Mesothelial cell of epicardium (in vitro differentiated cells): ENCODE measurements at places on chromosomes 4 and X. TPM values are rescaled to one million over a fixed set of nuclear protein-coding genes. Genes with fewer than 3 reads are reported as not detected.

GRCh38 chr4:72357908-72358307 lies 211.1 kb downstream of the ADAMTS3 start:
- no peak overlapping the region for H3K27ac ChIP-seq
- no peak overlapping the region for H3K4me3 ChIP-seq
- no peaks in the 10 kb centered on the region for H3K27me3 ChIP-seq
- H3K4me1 ChIP-seq, result peaks cover 3% of the 10 kb centered on the region
- no peaks in the 10 kb centered on the region for H3K36me3 ChIP-seq

The TEC gene
- total RNA-seq, result 2.3 to 3.5 TPM (median 3.3 TPM) in 3 replicates

DNA sequence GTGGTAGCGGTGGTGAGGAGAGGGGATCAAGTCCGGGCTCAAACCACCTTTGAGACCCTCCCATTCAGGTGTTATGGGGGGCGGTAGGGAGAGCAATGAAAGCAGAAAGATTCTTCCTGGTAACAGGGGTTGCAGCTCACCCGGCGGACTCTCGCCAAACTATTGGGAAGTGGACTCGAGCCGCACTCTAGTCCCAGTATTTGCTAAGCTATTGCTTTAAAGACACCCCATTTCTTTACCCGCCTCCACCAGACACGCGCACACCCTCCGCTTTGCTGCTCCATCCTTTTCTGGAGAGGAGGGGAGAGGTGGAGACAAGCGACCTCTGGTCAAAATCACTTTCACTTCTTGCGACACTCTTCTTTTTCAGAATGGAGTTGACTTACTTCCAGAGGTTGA lies 625 bp upstream of the GABRA4 start:
- H3K4me1 ChIP-seq, result peaks cover 20% of the 10 kb centered on the region
- peak overlapping the region; percentile 62 for H3K4me3 ChIP-seq
- peaks cover 6% of the 10 kb centered on the region for H3K27me3 ChIP-seq

- peak overlapping the region; percentile 82 for H3K27ac ChIP-seq
- peaks cover 27% of the 10 kb centered on the region for H3K4me1 ChIP-seq
- DNase-seq, result no peak
- H3K27me3 ChIP-seq, result no peaks in the 10 kb centered on the region
- peaks cover 18% of the 10 kb centered on the region for H3K36me3 ChIP-seq
- H3K4me3 ChIP-seq, result peak overlapping the region; percentile 76
Measured at GRCh38 chr4:1246111-1246881, 2.6 kb downstream of the CTBP1 start.

GRCh38 chr4:110270492-110271197 lies 72.2 kb upstream of the ELOVL6 start:
- H3K36me3 ChIP-seq, result no peaks in the 10 kb centered on the region
- no peaks in the 10 kb centered on the region for H3K4me1 ChIP-seq
- no peaks in the 10 kb centered on the region for H3K27me3 ChIP-seq
- DNase-seq, result no peak

DNA sequence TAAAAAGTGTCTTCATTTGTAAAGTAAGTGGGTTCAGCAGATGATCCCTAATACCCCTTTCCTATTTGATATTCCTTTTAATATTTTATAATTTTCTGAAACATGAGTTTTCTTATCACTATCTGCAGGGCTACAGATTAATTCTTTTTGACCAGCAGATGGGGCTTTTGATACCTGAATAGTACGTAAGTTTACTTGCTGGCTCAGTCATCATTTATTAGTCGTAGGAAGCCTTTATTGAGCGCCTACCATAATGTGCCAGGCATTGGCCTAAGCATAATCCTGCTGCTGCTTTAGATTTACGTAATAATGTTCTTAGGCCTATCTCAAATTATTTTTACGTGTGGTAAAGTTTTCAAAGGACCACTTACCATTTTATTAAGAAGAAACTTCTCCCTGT lies 33.1 kb downstream of the OSTC start:
- H3K4me3 ChIP-seq, result no peak overlapping the region
- no peak overlapping the region for H3K27ac ChIP-seq
- no peaks in the 10 kb centered on the region for H3K27me3 ChIP-seq
- no peak for DNase-seq
- no peaks in the 10 kb centered on the region for H3K36me3 ChIP-seq
